ENCODE measurements at places on chromosomes 12 and 14.
A peak's percentile ranks its signal among the peaks of the same experiment; 100 is the strongest.

- DNase-seq: no peak
Measured at GRCh38 chr12:120851944-120852343, 52.2 kb downstream of the SPPL3 start.

DNA sequence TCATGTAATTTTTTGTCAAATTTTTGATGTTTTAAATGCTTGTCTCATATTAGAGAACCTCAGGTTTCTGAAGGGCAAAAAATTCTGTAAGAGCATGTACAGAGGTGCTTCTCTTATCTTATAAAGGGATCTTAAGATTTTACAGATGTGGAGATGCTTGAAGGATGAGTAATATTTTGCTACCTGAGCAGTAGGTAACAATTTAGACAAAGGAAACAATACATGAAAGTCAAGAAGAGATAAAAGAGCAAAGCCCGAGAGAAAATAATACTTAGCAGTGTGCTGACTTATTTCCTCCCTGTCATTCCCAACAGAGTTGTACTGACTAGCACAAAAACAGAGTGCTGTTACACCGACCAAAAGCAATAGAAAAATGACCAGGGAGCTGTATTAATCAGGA is 98.1 kb upstream of the PTPRR start:
- no peak for DNase-seq

- DNase-seq: no peak
Measured at GRCh38 chr14:52446355-52446754, 106.0 kb downstream of the TXNDC16 start.

DNA sequence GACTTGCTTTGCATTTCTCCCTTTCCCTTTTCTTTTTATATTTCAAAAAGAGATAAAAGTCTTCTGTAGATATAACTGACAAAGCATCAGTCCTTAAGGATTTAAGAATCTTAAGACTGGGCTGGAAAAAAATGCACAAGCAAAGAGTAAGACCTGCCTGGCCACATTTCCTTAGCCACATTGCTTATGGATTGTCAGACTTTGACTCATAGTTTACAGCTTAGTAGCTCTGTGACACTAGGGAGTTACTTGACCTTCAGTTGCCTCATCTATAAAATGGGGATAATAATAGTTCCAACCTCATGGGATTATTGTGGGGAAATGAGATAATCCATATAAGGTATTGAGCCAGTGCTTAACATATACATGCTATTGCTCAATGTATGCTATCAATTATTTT is 66.4 kb upstream of the STK38L start:
- DNase-seq: no peak

DNA sequence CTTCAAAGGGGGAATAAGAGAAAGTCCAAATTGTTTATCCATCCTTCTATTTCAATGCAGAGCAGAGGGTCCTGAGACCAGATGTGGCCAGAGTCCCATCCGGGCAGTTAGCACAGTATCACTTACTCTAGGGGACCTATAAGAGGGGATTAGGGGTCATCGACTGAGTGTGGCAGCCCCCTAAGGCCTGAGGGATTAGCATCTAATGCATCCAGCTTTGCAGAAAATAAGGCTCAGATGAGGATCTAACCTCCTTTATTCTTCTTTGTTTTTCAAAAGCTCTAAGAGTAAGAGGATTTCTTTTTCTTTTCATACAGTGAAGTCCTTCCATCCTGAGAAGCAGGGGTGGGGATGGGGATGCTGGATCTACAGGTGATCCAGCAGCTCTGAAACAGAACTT is 43.5 kb downstream of the NEUROD4 start:
- no peak for DNase-seq

DNA sequence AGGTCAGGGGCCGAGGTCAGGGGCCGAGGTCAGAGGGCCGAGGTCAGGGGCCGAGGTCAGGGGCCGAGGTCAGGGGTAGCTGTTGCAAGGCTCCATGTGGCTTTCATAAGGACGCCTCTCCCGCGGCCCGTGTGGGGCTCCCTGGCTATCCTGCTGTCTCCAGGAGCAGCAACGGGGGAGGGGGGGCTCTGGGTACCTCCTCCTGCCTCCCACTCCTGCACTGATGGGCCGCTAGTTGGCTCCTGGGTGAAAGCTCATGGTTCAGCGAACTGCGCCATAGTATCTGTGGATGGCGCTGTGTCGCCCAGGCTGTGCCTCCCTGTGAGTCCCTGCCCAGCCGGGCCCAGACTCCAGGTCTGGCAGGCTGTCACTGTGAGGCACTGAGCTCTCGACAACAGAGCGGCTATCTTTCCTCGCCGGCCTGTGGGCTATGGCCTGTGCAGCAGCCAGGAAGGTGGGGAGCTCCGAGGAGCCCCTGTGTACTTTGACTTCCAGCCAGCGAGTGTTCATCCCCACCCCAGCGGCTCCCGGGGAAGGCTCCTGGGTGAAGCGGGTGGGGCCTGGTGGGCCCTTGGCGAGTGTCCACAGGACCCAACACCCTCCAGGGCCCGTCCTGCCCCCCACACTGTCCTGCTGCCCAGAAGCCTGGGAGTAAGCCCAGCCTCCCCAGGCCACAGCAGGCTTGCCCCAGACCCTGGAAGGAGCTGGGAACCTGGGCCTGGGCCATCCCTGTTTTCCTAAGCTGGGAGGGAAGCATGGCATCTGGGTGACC is 8.1 kb downstream of the RFLNA start:
- no peak for DNase-seq

DNA sequence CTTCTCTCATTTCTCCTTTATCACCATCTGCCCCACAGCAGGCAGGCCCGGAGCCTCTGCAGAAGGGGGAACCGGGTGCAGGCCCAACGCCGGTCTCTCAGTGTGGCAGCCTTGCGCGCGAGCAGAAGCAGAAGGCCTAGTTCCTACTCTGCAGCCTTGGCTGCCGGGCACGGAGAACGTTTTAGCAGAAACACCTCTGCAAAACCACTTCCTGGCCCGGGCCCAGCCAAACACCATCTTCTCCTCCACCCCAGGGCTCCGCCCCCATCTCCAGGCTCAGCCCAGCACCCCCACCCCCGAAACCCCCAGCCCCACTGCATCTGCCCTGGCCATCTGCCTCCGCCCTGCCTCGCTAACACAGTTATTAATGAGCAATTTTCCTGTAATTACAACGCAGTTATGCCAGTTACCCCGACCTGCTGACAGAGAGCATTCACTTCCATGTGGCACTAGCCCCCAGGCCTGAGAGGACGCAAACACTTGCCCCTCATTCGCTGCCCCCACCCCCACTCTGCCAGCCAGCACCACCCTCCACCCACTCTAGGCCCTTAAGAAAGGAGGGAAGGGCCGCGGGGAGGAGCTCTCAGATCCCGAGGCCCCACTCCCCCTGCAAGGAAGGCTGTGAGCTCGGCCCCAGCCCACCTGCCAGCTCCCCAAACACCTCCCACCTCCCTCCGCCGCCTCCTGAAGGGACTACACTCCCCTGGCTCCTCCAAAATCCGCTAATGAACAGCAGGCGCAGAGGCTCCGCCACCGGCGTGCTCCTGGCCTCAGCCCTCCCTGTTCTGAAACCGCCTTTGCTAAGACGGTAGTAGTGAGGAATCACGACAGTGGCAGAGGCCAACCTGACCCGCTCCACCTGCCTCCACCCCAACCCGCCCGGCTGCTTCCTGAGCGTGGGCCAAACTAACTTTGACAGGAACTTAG is 44.7 kb upstream of the FBRSL1 start:
- DNase-seq: no peak

GRCh38 chr14:36383767-36384431 is 63.5 kb upstream of the MBIP start:
- no peak for DNase-seq

GRCh38 chr12:63814146-63814772 is 30.2 kb upstream of the SRGAP1 start:
- DNase-seq: no peak

DNA sequence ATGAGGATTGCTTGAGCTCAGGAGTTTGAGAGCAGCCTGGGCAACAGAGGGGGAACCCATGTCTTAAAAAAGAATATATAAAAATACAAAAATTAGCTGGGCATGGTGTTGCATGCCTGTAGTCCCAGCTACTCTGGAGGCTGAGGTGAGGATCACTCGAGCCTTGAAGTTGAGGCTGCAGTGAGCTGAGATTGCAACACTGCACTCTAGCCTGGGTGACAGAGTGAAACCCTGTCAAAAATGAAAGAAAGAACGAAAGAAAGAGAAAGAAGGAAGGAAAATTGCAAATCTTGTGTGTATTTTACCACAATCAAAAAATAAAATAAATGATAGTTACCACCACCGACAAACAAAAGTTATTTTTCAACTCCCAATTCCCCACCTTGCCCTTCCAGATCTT is 45.3 kb downstream of the SPRING1 start:
- no peak for DNase-seq

- no peak for DNase-seq
Measured at GRCh38 chr14:58815794-58816193, 178.0 kb downstream of the DACT1 start.

DNA sequence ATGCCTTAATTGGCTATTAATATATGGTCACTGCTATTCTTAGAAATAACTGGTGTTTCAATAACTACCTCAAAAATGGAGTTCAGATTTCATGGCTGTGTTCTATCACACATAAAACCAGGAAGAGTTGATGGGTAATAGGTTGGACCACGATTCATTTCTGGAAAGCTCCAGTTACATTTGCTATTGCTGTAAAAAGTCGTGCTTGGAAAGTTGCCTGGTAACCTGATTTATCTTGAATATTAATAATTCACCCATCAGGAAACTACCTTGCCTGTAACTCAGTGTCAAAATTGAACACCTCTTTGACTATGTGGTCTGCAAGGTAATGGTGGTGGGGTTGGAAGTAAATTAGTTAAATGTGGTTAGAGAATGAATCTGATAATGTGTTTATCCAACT is 104.7 kb upstream of the IFNG-AS1 start:
- DNase-seq: no peak

- peak; percentile 87 for DNase-seq
Measured at GRCh38 chr12:122062832-122063693, 15.5 kb upstream of the MLXIP start.

DNA sequence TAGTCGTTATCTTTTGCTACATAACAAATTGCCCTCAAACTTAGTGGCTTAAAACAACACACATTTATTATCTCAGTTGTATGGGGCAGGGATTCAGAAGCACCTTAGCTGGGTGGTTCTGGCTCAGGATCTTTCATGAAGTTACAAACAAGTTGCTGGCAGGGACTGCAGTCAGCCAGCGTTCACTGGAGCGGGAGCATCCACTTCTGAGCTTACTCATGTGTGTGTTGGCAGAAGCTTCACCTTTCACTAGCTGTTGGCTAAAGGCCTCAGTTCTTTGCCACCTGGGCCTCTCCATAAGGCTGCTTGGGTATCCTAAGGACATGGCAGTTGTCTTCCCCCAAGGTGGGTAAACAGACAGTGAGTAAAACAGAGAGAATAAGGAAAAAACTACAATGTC is 365.7 kb downstream of the RPS29 start:
- DNase-seq: no peak

DNA sequence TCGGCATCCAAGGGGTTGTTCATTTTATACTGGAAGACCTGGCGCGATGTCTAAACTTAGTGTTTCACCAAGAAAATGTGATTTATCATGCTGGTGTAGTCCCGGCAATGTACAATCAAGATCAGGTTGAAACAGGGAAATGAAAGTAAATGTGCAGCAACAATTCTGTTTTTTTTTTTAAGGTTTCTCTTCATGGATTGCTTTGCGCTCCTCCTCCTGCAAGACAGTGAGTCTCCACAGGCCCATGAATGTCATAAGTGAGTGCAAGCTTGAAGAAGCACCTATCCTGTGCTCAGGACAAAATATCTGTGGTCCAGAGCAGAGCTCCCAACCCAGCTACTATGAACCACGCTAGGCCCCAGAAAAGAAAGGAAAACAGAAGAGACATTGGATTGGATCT is 143.4 kb downstream of the KCNK10 start:
- no peak for DNase-seq

- no peak for DNase-seq
Measured at GRCh38 chr14:74347097-74347794, 1.0 kb upstream of the VRTN start.

DNA sequence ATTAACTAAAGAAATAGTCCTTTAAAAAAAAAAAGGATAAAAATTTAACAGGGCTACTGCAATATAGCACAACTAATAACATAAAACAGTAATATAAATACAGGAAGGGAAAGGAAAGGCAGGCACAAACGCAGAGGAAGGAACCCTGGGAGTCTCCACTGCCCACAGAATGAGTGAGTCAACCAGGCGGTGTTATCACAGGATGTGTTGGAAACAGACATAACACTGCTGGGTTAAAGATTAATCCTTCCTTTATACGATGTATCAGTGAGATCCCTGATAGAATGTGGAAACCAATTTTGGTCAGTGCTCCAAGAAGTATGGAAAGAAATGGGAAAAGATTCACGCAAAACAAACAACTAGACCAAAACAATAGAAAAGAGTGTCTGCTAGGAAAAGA is 47.9 kb downstream of the FGD6 start:
- peak; percentile 72 for DNase-seq

GRCh38 chr12:46267825-46268582 is 839 bp downstream of the SLC38A1 start:
- no peak for DNase-seq

DNA sequence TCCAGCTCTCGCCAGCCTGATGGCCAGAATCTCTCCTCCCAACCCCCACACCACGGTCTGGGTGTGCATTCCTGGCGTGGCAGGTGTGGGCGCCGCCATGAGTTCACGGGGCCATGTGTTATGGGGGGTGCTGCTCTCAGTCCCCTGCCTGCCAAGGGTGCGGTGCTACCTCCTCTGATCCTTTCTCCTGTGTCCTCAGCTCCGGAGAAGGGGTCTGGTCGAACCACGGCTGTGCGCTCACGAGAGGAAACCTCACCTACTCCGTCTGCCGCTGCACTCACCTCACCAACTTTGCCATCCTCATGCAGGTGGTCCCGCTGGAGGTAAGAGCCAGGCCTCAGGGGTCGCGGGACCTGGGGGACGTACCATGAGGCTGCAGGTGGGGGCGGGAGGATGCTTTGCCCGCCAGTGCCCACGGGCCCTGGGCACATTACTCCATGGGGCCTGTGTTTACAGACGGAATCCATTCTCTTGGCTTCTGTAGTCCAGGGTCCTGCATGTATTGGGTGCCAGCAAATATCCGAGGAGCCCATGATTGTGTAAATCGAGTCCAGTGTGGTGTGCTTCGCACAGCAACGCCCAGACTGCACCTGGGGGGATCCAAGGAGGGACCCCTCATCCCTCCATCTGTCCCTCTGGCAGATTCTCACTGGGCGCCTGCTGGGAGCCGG is 130.8 kb downstream of the ADGRD1 start:
- no peak for DNase-seq

GRCh38 chr12:51866762-51867161 is 18.2 kb upstream of the FIGNL2 start:
- DNase-seq: no peak

- DNase-seq: no peak
Measured at GRCh38 chr12:75715323-75715644, 203.9 kb upstream of the KRR1 start.
